NCI-H2171 treated with DMSO at 0.1 percent for 48 hours (cell line): ENCODE measurements at places on chromosomes 2 and 18.
A peak's percentile ranks its signal among the peaks of the same experiment; 100 is the strongest.

DNA sequence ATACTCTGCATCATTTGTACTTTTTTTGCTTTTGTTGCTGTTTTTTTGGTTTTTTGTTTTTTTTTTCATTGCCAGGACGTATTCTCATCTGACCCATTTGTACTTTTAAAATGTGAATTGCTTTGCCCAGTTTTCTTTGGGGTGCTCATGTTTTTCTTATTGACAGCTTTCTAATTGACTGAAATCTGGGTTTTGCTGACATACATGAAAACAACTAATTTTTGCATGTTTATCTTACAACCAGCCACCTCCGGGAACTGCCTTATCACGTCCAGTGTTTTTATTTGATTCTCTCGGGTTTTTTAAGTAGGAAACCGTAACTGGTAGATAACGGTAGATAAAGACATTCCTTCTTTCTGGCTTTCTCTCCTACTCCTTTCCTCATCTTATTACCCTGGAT, 38.6 kb downstream of the SNORC start:
- no peak for DNase-seq

GRCh38 chr2:236600892-236601291, 31.3 kb downstream of the ACKR3 start:
- DNase-seq, result peak; percentile 92

DNA sequence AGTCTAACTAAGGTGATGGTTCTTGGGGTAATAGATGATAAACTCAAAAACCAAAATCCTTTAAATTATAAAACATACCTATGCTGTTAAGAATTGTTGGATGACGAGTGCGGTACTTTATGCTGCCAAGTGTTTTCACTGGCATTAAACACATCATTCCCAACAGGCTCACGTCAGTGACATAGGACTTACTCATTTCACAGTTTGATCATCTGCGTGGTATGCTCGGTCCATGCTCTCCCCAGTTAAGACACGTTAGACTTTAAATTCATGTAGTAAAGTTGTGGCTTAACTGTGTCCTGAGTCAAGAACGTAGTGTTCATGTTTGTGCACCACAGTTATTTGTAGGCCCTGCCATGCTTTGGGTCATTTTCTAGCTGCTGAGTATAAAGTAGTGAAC, 125.6 kb upstream of the MYT1L start:
- no peak for DNase-seq

GRCh38 chr2:151900331-151900730, 72.1 kb upstream of the ARL5A start:
- DNase-seq, result no peak

- no peak for DNase-seq
Measured at GRCh38 chr2:209383212-209383611, 40.6 kb upstream of the MAP2 start.
